ENCODE measurements at places on chromosomes 7 and 10.

- DNase-seq = no peak
Observed at GRCh38 chr7:140230516-140230860, 53.7 kb upstream of the KDM7A start.

DNA sequence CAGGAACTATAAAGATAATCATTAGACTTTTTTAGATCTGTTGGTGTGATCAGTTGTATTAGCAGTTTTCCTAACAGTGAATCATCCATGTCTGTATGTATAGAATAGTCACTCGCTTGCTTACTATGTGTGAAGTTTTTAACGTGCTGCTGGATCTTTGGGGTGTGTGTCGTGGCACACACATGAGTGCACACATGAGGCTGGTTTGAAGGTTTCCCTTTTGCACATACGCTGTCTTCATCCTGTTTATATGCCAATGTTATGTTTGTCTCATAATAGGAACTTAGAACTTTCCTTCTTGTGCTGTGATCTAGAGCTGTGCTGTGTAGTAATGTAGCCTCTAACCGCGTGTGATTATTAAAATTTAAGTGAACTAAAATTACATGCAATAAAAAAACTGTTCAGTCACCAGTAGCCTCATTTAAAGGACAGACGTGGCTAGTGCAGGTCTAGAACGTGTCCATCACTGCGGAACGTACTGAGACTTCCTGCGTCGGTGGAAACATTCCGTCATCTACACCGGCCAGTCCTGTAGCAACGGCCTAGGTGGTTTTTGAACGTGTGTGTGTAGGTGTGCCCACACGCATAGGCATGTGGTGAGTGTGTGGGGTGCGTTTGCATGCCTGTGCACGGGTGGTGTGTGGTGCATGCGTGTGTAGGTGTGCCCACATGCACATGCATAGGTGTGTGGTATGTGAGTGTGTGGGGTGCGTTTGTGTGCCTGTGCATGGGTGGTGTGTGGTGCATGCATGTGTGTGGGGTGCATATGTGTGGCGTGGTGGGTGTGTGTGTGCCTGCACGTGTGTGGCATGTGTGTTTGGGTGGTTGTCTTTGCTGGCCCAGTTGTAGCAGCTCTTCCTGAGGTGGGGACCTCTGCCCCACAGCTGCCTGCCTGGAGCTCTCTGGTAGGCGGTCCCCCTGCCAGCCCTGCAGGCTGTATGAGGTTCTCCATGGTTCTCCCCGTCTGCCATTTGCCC is 56.6 kb downstream of the INPP5A start:
- DNase-seq = no peak

GRCh38 chr7:29424984-29425309 is 138.7 kb upstream of the PRR15 start:
- DNase-seq = no peak

DNA sequence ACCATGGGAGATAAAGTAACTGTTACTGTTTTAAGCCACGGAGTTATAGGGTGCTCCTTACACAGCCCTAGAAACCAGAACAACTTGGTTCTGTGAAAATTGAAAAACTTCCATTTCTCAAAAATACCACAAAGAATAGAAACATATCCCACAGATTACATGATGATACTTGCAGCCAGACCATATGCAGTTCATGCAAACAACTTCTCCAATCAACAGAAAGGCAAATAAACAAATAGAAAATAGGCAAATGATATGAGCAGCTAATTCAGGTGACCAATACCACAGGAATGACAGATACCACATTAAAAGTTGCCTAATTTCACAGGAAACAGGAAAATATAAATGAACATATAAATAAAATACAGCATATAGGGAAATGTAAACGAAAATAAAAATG is 297.5 kb downstream of the HTR7 start:
- no peak for DNase-seq

- no peak for DNase-seq
Observed at GRCh38 chr10:77111611-77112550, 525.7 kb downstream of the KCNMA1 start.

GRCh38 chr10:21388589-21388988 is 136.9 kb downstream of the SKIDA1 start:
- no peak for DNase-seq

DNA sequence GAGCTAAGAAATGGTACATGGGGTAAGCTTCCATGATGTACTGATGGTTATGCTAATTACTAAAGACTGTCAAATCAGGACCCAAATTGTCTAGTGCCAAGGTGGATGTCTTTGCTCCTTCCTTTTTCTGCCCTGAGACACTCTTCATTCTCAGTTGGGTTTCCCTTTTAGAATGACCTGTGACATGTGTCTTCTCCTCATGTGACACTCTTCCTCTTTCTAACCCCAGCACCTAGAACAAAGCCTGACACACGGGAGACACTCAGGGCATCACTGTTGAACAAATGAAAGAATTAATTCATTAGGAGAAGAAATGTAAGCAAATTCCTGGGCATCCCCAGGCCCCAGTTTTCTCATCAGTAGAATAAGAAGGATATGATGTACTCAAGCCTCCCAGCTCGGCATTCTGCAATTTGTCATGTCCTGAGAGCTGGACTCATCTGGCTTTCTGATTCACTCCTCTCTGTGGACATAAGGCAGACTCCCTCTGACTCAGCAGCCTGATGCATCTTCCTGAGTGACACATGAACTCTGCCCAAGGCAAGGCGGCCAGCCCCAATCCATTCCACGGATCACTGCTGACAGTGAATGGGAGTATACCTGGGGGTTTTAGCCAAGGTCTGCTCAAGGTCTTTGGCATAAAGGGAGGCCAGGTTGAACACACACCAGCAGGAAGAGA is 473.8 kb downstream of the KCNMA1 start:
- DNase-seq = no peak

- DNase-seq = no peak
Observed at GRCh38 chr10:121935702-121936101, 7.9 kb upstream of the ATE1 start.

DNA sequence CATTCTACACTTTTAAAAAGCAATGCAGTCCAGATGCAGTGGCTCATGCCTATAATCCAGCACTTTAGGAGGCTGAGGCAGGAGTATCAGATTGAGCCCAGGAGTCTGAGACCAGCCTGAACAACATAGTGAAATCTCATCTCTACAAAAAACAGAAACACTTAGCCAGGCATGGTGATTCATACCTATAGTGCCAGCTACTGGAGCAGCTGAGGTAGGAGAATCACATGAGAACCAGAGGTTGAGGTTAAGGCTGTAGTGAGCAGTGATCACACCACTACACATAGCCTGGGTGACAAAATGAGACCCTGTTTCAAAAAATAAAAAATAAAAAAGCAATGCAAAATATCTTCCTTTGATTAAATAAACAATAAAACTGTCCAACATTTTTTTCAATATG is 205.2 kb downstream of the GRM8 start:
- DNase-seq = no peak

GRCh38 chr7:22730066-22730710 is 3.2 kb downstream of the IL6 start:
- DNase-seq = no peak

DNA sequence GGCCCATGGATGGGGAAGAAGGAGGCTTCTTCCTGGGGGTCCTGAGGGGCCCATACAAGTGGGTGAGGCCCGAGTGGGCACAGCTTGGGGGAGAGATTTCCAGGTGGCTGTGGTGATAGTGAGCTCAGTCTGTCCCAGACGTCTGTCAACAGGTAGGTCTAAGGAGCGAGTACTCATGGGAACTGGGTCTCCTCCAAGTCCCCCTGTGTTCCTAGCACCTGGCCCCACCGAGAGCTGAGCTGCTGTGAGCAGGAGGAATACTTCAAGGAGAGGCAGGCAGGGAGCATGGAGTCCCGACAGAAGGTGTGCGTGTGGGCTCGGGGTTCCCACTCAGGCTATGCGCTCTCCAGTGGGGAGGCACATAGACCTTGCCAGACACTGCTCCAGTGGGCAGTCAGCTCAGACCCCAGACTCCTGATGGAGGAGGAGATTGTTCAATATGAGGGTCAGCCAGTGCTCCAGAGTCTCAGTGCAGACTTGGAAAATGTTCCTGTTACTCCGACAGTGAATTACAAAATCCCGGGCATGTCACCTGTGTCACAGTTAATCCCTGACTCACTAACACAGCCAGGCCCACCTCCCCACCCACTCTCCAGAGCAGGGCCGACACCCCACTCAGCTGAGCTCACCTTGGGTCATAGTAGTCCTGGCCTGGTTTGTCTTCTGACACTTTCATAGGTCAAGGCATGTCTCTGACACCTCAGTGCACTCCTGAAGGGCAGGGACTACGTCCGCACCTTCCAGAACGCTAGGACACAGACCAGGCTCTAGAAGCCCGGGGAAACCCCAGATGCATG is 28.2 kb upstream of the C10orf53 start:
- no peak for DNase-seq

GRCh38 chr7:139777133-139777891 is 486 bp downstream of the HIPK2 start:
- no peak for DNase-seq

DNA sequence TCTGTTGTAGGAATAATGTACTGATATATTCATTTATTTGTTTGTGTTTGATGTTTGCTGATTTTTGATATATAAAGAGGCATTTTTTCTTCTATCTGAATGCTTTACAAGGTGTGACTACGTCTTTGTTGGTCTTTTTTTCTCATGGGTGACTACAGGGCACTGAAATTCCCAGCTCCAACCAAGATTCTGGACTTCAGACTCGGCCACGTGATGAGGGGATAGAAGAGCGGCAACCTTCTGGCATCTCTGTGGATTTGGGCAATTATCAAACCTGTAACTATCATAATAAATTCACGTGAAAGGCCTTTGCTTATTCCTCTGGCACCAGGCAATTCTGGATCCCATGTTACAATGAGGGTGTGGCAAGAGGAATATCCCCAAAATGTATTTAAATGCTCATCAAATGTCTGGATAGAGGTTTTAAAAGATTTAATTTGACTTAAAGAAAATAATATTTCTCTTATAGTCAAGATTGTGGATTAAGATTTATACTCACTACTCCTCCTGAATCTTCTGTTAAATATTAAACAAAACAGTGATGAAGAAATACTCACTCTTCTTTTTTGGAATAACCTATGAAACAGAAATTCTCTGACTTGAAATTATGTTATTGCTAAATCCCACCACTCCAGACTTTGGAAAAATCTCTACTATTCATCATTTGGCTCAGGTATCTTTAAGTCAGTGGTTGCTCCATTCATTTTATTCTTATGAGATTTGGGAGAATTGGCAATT is 276.3 kb downstream of the GPR37 start:
- no peak for DNase-seq

DNA sequence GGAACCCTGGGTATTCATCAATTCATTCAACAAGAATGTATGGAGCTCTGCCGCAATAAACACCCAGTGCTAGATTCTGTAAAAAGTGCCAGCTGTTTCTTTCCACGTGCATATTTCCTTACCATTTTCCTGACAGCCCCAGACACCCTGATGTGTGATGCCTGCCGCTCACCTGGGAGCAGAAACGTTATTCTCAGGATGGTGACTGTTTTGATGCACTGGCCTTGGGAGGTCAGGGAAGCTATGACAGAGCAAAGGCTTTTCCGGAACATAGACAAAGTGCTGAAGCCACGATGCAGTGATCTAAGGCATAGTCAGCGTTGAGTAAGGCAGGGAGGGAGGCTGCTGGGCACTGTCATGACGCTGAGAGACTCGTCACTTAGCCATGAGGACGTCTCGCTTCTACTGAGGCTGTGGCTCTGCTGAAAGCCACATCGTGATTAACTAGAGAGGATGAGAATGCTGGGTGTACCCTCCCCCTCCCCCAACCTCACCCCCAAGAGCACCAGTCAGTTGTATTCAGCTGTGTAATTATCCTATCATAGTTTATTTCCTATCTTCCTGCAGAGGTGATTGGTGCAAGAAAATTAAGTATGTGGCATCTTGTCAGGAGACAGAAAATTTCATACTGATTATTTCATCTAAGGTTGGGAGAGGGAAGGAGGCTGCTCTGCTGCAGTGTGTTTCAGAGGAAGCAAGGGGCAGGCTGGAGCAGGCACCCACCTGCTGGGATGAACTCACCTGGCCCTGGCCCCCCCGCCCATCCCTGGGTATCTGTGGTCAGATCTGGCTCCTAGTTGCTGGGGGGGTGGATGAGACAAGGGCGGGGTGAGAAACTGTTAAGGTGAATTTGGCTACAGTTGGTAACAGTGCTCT is 48.8 kb upstream of the SMNDC1 start:
- peak; percentile 34 for DNase-seq

DNA sequence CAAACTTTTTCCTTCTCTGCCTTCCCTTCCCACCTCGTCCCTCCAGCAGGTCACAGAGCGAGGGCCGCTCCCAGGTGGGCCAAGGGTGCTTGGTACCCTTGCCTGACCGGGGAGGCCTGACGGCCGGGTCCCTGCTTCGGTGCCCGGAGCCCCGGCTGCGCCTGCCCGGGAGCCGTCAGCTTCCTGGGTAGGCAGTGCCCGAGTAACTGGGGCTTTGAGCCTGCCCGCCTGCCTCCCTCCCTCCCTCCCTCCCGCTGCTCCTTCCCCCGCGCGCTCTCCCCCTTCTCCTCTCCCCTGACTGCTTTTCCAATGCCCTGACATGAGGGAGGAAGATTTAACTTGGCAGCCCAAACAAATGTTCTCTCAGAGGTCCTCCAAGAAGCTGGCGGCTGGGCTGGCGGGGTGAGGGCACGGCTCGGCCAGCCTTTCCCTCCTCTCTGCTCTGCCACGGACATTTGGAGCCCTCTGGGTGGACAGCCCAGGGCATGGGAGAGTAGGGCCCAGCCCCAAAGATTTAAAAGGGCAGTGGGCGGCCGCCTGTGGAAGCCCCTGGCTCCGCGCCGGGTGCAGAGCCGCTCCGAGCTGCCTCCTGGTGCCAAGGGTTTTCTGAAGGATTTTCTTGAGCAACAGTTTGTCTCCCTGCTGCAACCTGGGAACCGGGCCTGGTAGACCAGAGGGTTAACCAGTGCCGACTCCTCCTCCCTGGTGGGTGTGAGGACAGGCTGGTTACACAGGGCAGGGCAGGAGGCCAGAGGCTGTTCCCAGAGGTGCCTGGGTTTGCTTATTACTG is 2.0 kb downstream of the ZMIZ1 start:
- DNase-seq = no peak

- DNase-seq = no peak
Observed at GRCh38 chr10:111835574-111835973, 348.0 kb downstream of the GPAM start.

- peak; percentile 52 for DNase-seq
Observed at GRCh38 chr10:91163269-91163868, 57.1 kb upstream of the PCGF5 start.

DNA sequence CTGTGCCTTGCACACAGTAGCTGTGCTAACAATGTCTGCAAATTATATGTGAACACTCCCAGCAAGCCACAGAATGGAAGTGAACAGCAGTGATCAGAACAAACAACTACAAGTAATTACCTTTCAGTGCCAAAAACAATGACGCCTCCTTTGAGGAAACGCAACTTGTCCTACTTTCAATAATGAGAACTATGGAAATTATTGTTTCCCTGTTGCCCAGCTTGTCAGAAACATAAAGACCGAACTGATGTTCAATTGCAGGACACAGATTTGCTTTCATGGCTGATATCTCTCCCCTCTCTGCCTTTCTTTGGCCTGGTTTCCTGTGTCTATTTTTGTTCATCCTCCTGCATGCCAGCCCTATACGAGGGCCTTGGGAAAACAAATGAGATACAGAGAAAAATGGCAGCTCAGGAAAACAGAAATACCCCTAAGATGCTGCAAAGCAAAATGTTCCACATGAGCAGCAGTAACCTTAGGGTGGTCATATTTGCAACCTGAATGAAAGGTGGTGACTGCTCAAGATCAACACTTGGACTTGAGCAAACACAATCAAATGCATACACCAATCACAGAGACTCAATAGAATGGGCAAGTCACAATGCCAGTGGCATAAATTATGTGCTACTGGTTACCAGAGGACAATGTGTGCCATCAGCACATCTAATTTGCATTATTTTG is 26.8 kb downstream of the COBL start:
- DNase-seq = no peak

- no peak for DNase-seq
Observed at GRCh38 chr7:112439476-112439875, 10.8 kb upstream of the IFRD1 start.

Data from stimulated activated CD4-positive, alpha-beta T cell treated with anti-CD3 and anti-CD28 coated beads, TNF-alpha, amount 100 ng/mL, for 24 hours (primary cell).